ENCODE measurements at places on chromosomes 7 and 10.

- no peak for DNase-seq
Observed at GRCh38 chr7:68684996-68685395, 913.3 kb upstream of the AUTS2 start.

GRCh38 chr7:16564909-16565426, 38.3 kb downstream of the LRRC72 start:
- peak; percentile 72 for DNase-seq

- peak; percentile 82 for DNase-seq
Observed at GRCh38 chr7:85186521-85187241, at the start of gene SEMA3D. SEMA3D (minus strand) TSS chr7:85187056; CDS start chr7:85121891, 65,165 bp downstream.

DNA sequence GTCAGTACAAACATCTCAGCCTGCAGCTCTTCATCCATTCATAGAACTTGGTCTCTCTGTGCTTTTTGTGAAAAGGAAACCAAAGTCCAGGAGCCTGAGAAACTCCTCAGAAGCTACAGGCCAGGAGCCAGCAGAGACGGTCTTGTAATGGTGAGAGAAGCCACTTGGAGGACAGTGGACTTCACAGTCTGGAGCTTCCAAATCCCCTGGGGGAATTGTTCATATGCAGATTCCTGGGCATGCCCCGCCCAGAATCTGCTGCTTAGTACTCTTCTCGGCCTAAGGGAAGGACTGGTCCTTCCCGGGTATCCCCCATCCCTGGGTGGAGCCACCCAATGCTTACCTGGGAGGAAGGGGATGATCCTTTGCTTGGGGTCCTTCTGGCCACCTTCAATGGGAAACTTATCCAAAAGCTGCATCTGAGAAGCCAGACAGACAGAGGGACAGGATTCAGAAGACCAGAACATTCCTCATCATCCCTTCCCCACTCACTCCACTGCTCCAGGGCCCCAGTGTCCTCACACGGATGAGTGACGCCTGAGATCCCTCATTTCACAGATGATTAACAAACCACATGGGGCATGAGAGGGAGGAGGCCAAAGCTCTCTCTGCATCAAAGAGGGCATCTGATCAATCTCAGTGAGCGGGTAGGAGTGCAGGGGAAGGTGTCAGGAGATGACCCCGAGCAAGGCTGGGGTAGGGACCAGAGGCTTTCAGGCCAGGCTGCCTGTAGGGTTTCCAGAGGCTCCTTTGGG, 88.4 kb downstream of the SH3PXD2A start:
- peak; percentile 86 for DNase-seq

- DNase-seq = no peak
Observed at GRCh38 chr10:11260170-11260569, 242.5 kb downstream of the CELF2 start.

DNA sequence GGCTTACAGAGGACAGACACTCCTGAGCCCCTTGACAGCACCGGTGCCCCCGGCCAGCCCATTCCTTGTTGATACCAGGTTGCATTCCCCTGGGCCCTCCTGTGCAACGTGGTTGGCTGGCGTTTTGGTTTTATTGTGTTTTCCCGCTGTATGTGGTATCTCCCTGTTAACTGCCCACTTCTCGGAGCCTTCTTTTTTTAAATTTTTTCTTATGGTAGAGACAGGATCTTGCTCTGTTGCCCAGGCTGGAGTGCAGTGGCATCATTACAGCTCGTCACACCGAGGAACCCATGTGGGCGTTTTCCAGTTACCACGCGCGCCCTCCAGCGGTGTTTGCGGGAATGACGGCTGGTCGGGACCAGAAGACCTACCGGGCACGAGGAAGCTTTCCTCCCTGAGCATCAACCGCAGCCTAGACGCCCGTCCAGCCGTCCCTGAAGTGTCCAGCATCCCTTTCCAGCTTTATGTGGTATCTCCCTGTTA, 16.9 kb upstream of the ZFAND2A start:
- DNase-seq = peak; percentile 69

GRCh38 chr10:71467569-71468362, 71.0 kb downstream of the CDH23 start:
- DNase-seq = no peak

GRCh38 chr7:10325395-10325794, 648.3 kb upstream of the PHF14 start:
- DNase-seq = no peak

GRCh38 chr10:82420001-82420400, 545.0 kb downstream of the NRG3 start:
- no peak for DNase-seq

DNA sequence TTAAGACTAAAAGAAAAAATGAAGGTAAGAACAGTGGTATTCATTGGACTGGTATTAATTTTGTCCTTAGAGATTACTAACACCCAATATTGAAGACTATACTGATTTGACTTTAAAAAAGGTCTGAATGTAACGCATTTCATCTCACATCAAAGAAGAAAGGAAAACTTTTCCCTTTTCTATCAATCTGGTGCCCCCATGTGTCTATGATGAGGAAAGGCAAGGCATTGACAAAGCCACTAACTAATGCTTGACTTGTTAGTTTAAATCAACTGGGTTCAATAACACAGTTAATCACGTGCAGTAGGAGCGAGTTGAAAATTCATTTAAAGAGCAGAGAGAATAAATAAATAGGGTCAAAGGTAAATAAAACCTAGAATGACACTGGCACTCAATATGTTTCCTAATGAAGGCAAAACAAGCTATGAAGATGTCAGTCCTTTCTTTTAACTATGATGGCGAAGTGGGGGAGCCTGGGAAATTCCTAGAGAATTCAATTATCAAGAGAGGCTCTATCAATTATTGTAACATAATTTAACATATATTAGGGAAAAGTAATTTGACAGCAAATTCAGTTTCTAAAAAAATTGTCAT, 180.9 kb downstream of the ANK3 start:
- peak; percentile 63 for DNase-seq

GRCh38 chr10:46525824-46526681, 30.4 kb downstream of the GPRIN2 start:
- no peak for DNase-seq

DNA sequence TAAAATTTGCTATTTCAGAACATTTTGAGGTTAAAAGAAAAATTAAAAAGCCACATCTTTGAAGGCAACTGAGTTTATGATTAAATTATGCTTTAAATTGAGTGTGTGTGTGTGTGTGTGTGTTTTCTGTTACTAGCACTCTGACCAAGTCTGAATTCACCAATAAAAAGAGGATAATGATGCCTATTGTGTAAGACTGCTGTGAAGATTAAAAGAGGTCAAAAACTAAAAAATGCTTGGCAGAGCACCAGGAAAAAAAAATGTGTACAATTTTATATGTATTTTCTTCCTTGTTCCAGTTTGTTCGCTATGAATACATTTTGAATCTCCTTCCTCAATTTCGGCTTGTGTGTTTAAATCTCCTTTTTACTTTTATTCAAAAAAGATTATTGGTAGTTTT, 316.6 kb upstream of the MAGI2 start:
- no peak for DNase-seq

GRCh38 chr10:46551701-46552525, 4.5 kb downstream of the GPRIN2 start:
- DNase-seq = no peak

- peak; percentile 58 for DNase-seq
Observed at GRCh38 chr7:158587162-158588084, at the start of gene PTPRN2. PTPRN2 (minus strand) TSS chr7:158587823.

DNA sequence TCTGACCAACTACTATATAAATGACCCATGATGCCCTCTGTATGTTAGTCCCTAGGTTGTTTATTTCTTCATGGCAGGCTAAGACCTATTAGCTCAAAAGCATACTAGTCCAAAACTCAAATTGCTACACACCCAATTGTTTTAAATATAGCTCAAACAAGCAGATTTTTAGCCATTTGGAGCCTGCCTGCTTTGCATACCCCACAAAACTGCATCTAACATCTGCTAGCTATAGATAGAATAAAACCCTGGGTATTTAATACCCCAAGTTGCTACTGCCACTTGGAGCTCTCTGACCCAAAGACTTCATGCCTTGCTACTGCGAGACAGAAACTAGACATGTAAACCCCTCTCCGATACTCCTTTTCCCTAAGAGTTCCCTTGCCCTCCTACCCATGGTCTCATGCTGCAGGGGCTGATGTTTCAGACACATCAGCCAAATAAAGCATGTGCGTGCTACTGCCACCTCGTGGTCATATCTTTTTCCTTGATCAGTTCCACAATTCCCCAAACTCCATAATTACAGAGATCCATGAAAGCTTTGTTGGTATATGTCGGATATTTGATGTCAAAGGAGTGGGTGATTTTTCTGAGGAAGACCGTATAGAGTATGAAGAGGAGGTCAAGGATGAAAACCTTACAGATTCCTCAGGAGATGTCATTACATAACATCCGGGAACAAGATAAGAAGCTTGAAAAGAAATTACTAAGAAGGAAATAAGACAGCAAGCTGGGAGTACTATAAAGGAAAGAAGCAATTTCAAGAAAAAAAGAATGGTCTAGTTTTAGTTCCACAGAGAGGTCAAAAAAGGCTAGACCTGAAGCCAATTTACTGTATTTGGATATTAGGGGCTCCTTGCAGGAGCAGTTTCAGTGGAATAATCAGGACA, 386.6 kb downstream of the SH2D4B start:
- peak; percentile 52 for DNase-seq
